ENCODE measurements at places on chromosomes 7 and 10.

DNA sequence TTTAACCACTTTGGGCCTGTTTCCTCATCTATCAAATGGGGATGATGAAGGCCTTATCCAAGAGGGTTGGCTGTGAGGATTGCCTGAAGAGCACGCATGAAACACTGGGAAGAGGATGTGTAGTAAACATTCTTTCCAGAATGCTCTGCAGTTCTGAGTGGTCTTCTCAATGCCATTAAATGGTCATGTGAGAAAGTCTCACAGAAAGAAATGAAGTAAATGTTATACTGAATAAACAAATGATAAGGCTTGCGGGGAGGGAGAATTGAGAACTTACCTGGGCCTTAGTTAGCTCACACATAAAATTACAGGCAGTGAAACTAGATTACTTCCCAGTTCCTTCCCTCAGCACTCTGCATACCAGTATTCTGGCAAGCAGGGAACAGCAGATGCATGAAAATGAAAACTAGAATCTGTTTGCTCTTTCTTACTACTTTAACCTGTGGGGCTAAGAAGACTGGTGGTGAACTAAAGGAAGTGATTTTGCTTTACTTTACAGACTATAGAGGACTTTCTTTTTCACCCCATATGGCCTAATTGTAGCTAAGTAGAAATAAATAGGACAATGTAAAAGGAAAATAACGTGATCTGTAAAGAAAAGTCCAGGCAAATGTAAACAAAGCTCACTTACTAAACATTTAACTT lies 135.3 kb upstream of the CCDC6 start:
- DNase-seq = no peak

GRCh38 chr7:15086131-15086611 lies 183.6 kb upstream of the DGKB start:
- no peak for DNase-seq

DNA sequence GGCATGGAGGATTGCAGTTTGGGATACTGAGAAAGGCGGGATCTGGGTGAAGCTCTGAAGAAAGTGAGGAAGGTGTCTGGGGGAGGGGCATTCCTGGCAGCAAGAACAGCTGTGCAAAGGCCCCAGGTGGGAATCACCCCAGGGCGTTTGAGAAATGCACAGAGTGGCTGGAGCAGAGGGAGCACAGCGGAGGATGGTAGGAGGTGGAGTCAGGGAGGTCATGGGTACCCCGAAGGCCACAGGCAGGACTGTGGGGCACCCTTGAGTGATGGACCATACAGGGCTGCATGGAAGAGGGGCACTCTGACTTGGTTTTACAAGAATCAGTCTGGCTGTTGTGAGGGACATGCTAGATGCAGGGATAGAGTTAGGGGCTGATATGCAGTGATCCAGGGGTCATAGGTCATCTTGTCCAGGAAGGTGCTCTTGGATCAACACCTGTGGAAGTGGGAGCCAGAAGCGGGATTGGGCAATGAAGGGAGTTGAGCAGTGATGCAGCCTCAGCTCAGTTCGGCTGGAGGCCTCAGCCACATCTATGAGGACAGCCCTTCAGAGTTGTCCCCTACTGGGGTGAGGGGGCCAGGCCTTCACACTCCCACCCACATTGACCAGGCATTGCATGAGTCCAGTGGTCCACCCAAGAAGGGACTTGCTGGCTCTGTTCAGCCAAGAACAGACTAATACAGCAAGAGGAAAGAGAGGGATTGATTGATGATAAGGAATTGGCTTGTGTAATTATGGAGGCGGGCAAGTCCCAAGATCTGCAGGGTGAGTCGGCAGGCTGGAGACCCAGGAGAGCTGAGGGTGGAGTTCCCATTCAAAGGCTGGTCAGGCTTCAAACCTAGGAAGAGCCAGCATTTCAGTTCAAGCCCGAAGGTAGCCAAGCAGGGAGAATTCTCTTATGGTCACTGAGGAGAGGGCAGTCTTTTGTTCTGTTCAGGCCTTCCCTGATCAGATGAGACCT lies 48.7 kb downstream of the TSPAN15 start:
- DNase-seq = no peak

DNA sequence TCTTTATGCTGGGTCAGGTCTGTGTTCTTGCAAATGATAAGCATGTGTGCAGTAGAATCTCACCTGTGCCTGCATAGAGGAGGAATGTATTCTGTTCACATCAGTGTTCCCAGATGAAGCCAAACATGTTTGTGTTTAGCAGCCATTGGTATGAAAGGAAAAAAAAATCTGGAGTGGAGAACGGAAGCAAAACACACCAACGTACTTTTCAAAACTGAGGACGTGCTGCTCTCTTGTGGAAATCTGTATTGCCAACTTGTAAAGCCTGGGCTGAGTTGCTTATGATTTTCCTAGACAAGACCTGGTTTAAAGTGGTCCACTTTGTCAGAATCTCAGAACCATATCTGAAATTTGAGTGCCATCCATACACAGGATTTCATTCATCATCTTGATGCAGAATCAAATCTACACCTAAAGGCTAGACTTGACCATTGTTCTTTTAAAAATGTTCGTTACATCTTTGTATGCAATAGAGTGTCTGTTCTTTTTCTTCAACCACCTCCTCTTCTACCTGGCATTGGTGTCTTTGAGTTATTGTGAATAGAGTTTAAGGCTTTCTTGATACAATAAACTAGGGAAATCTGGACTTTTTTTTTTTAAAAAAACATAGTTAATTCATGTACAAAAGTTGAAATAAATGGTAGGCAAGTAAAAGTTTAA lies 367.7 kb downstream of the PHF14 start:
- no peak for DNase-seq

GRCh38 chr10:122407375-122408125 lies 33.0 kb downstream of the PLEKHA1 start:
- no peak for DNase-seq

- no peak for DNase-seq
These were observed 28.6 kb upstream of the VCL start for GRCh38 chr10:73969224-73969841.

DNA sequence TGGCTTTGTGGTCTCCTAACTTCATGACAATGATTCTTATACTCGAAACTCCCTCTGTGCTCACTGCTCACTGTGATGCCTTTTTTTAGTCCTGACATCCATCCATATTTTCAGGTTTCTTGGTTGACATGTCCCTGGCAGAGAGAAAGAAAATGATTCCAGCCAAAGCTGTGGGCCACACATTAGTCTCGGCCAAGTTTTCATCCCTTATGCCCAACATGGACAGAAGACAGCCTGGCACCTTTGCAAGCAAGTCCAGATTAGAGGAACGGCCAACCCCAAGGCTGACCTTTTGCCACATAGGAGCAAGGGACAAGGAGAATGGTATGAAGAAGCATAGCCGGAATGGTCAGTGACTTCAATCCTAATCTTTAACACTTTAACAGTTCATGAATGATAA lies 8.7 kb upstream of the OPALIN start:
- DNase-seq = no peak

DNA sequence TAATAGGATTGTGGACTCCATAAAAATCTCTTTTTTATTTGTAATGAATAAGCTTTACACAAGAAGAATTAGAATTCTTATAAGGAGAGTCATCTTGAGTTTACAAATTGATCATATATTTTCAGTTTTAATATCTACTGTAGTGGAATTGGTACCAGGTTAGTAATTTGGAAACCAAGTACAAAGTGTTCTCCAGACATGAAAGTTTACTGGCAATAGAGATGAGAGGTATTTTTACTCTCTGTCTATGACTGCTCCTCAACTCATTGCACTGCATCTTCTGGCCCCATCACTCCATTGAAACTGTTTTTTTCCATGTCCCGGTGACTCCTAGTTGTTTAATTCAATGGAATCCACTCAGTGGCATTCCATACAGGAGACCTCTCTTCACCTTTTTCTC lies 164.5 kb upstream of the SMIM30 start:
- DNase-seq = no peak

Measured in Kasumi-1 (cell line).